ENCODE measurements at places on chromosomes 1 and 21. TPM values are rescaled to one million over a fixed set of nuclear protein-coding genes. Genes with fewer than 3 reads are reported as not detected.

TFAP2E gene
- 3.8 TPM for total RNA-seq

COL6A1 gene
- total RNA-seq = 8.5 TPM

CFHR3 gene
- not detected for total RNA-seq

SERBP1 gene
- total RNA-seq = 135 TPM

CRNN gene
- not detected for total RNA-seq

OR10Z1 gene
- total RNA-seq = not detected

KLF17 gene
- not detected for total RNA-seq

SLC44A5 gene
- total RNA-seq = not detected

FHAD1 gene
- not detected for total RNA-seq

PDZK1IP1 gene
- total RNA-seq = not detected

CLCA1 gene
- total RNA-seq = not detected

TACSTD2 gene
- 0.36 TPM for total RNA-seq

ACKR1 gene
- not detected for total RNA-seq

ESPN gene
- 3.9 TPM for total RNA-seq

IFI44L gene
- 23.9 TPM for total RNA-seq

HCN3 gene
- 1.8 TPM for total RNA-seq
